ENCODE measurements at places on chromosomes 1 and 21. TPM values are rescaled to one million over a fixed set of nuclear protein-coding genes. Genes with fewer than 3 reads are reported as not detected.

GRCh38 chr1:46176211-46176865, at the start of gene P3R3URF:
P3R3URF (minus strand) TSS chr1:46176488; CDS start chr1:46176471, 17 bp downstream.
- no peak for DNase-seq

The PPCS gene
- 57.9 TPM for polyA plus RNA-seq

DNA sequence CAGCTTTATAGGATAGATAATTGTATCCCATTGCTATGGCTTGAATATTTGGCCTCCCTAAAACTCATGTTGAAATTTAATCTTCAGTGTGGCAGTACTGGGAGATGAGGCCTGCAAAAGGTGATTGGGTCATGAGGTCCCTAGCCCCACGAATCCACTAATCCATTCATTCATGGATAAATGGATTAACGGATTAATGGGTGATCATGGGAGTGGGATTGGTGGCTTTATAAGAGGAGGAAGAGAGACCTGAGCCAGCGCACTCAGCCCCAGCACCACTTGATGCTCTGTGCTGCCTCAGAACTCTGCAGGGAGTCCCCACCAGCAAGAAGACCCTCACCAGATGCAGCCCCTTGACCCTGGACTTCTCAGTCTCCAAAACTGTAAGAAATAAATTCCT, 32.0 kb downstream of the S100A6 start:
- no peak for DNase-seq

DNA sequence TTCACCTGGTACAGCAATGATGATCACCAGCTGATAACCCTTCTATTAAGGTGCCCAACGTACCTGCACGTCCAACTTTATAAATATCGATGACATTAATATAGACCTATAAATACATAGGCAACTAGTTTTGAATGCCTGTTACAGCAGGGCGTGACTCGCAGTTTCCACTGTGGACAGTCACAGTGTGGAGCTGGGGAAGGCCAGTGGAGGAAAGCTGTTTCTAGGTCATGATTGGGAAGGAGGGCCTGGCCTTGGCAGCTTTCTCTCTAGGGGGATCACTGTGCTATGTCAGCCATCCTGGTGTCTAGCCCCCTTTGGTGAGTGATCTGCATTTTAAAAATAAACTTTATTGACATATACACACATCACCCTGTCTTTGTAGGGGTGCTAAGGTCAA, 4.4 kb upstream of the PRDM15 start:
- no peak for DNase-seq

DNA sequence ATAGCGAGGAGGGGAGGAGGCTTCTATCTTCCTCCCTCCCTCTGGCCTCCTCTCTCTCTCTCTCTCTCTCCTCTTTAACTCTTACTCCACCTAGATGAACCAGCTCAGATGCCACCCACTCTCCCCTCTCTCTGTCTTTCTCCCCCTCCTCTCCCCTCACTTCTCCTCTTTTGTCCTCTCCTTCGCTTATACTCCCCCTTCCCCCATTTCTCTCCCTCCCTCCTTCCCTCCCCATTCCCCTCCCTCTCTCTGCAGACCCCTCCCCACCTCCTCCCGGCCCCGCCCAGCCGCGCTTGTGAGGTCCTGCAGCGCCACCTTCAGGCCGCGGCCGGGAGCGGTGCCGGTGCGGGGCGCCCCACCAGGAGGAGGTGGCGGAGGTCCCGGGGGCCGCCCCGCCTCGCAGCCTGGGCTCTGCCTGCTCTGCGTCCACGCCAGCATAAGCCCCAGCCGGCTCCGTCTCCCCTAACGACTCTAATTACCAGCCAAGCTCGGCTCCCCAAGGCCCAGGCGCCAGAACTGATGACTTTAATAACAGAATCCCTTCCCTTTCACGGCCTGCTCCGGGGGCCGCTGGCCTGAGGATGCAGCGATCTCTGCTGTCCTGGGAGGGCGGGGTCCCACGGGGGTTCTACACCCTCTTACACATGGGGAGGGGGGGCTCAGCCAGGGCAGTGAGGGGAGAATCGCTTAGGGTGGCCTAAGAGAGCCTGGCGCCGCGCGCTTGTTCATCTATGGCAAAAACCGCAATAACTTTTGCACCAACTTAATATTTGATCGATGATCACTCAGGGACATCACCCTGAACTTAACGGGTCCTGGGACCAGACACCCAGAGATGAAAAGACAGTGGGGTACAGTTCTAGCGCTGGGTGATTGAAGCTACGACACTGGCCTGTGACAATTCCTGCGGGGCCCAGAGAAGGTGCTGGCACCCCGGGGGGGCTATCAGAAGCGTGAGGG, 637.3 kb downstream of the MATN1 start:
- no peak for DNase-seq

The RGS16 gene
- polyA plus RNA-seq: 0.80 TPM

DNA sequence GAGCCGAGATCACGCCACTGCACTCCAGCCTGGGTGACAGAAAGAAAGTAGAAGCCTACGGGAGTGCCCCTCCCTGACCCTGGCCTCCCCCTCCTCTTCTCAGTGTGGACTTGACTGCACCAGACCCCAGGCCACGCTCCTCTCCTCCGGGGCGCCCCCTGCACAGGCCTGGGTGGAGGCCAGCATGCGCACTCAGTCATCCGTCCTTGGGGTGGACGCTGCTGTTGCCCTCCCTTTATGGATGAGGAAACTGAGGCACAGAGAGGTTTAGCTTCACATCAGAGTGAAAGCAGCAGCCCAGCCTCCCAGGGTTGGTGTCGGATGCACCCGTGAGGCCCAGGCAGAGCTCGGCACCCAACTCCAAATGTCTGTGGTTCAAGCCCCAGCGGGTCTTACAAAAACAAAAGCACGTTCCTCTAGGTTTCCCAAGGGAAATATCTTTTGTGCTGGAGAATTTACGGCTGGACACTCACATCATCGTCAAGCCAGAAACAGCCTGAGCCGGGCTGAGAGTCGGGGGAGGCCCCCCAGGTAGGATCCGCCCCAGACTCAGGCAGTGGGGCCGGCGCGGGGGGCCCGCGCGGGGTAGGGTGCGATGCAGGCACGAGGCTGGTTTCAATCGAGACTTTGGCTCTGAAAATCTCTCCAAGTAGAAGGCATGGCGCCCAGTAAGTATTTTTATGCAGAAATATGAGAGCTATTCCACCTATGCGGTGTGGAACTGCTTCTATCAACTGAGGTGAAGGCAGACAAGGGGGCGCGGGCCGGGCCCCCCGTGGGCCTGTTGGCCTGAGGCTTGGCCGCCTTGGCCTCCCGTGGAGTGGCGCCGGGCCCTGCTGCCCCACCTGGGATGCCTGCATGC, 36.6 kb downstream of the MORN1 start:
- no peak for DNase-seq

Measured in mammary epithelial cell (primary cell).